ENCODE measurements at places on chromosomes 13 and 19.

DNA sequence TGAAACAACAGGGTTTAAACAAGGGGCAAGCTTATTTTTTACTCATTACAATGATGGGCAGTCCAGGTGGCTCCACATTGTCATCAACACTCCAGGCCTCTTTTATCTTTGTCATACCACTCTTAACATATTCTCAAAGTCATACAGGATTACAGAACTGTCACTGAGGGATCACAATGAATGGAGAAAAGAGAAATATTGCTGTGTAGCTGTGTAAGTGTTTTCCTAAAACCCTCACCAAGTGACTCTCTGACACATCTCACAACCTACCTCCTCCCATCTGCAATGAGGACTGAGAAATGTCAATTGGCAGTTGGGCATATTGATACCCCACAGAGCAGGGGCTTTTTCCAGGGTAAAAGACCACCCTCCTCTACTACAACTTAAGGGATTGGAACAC, 562.1 kb downstream of the TBC1D4 start:
- DNase-seq = no peak

DNA sequence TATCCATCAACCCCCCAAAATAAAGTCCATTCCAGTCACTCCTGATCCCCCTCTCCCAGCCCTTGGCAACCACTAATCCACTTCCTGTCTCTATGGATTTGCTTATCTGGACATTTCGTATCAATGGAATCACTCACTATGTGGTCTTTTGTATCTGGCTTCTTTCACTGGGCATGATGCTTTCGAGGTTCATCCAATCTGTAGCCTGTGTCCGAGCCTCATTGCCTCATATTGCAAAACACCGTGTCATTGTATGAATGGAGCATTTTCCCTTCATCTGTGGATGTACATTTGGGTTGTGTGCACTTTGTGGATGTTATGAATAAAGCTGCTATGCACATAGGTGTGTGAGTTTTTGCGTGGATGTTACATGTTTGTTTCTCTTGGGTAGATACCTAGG, 1.4 kb upstream of the FZR1 start:
- no peak for DNase-seq

DNA sequence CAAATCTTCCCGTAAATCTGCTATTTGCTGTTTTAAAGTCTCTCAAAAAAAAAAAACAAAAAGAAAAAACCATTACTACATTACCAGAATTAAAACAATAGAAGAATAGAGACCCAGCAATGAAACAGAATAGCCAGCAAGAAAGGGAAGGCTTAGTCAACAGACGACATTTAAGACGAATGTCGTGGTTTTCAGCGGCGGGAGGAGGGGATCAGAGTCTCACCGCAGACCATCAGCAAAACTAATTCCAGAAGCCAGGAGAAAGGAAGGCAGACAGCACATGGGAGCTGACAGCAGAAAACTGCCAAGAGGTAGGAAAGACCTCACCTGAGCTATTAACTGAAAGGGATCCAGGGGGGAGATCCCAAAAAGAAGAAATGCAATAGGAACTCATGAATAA, 128.9 kb downstream of the RNF17 start:
- DNase-seq = no peak

- no peak for DNase-seq
These were observed 8.9 kb downstream of the KASH5 start for GRCh38 chr19:49396738-49397505.

GRCh38 chr13:54183166-54183565, 1154.6 kb downstream of the OLFM4 start:
- DNase-seq = no peak

Data from NCI-H187 (cell line).